ENCODE measurements at places on chromosomes 11 and 22.

DNA sequence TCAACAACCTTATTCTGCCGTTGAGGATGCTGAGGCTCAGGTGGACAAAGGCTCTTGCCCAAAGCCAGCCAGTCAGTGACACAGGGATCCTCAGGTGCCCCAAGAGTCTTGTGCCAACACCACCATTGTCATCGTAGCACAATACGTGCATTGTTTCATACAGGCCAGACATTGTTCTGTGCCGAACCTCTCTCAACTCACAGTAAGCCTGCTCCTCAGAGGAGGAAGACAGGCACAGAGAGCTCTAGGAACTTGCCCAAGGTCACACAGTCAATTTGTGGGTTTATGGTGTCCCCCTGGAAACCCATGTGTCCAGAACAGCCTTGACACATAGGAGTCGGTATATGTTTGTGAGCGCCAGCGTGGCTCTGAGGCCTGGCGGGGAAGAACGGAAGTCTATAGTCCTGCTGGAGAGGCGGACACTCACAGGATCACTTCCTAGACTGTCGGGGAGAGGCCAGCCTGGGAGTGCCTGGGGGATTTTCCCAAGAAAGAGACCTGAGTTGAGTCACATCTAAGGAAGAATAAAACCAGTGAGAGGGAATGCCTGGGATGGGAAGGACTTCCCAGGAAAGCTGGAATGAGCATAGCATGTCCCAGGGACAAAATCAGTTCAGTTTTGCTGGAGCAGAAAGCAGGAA is 20.2 kb downstream of the LIF start:
- no peak for DNase-seq

DNA sequence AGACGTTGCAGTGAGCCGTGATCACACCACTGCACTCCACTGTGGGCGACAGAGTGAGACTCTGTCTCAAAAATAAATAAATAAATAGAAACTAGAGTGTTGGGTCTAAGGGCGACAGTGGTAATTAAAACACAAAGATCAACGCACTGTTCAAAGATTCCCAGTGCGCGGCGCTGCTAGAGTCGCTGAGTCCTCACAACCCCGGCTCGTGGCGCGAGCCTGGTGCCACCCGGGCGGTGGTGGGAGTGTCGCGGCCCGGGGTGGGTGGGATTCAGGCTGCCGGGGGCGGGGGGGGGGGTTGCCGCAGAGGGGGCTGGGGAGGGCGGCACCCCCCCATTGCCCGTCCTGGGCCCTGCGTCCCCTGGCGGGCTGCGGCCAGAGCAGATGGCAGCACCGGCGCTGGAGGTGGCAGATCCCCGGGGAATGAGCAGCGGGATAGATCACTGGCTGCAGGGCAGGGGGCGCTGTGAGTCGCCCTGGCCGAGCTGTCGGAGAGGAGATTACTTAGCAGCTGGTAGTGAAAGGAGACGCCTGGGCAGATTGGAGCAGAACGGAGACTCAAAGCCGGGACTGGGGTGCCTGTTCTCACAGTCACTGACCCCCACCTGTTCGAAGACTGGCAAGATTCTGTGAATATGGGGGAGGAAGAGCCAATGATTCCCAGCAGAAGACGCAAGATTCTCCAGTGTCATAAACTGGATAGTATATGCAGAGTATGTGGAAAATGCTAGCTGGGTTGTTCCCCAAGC is 30.2 kb upstream of the APOBEC3A start:
- peak; percentile 89 for DNase-seq

GRCh38 chr11:120994091-120994859 is 29.6 kb upstream of the TBCEL start:
- DNase-seq: no peak

GRCh38 chr11:70074746-70075145 is 3.4 kb upstream of the ANO1 start:
- DNase-seq: peak; percentile 12

DNA sequence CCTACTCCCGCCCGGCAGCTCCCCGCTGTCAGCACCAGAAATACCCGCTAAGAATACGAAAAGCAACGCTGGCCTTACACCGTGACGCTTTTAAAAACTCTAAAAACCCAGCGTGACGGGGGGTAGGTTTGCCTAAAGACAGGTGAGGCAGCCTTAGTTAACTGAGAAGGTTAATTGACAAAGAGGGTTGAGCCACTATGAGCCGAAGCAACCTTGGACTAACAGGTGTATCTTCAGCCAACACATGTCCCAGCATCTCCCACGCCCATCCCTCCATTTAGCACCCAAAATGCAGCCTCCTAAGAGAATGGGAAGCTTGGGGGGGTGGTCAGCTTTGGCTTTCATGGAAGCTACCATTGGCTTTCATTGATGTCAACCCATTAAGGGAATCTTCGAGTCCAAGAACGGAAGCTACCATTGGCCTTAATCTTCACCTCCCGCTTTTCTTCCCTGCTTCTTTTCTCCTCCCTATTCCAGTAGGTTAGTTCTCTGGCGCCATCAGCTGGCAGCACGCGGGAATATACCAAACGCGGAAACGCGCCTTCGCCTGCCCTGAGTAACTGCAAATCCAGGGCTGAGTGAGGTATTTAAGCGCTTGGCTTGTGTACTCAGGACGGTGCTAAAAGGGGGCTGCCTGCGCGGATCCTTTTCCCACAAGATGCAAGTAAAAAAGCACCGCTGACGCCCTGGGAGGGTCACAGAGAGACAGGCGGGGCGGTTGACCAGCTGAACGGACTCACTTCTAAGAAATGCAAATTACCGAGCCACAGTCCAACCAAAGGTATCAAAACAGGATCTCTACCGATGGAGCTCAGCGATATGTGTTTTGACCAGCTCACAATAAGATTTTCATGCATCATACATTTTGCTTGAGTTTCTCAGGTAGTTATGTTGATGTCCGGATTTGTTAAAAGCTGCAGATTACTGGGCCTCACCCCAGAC is 38.5 kb upstream of the GLYATL1 start:
- peak; percentile 94 for DNase-seq

- DNase-seq: no peak
Measured at GRCh38 chr11:107370390-107370789, 87.2 kb downstream of the CWF19L2 start.

DNA sequence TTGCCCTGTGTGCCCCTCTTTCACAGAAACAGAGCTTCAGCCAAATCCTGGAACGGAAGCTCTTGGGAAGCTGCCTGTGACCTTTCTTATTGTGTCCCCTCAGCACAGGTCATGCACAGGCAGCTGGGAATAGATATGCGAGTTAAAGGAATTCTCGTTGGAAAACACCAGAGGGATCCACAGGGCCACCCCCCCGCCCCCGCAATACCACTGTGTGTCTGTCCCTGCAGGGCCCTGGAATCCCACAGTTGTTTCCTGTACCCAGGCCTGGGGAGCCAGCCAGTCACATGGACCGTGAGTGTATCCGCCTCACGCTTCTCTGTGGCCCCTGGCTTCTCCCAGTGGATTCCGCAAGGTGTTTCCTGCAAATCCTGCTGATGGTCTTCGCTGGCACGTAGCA is 29.0 kb downstream of the TIMP3 start:
- peak; percentile 38 for DNase-seq

- DNase-seq: no peak
Measured at GRCh38 chr11:72618803-72619202, 55.4 kb downstream of the PDE2A start.

- no peak for DNase-seq
Measured at GRCh38 chr11:88035271-88035670, 140.0 kb downstream of the RAB38 start.

GRCh38 chr11:73801136-73801535 is 13.5 kb downstream of the MRPL48 start:
- no peak for DNase-seq

GRCh38 chr22:39408807-39409206 is 9.2 kb downstream of the TAB1 start:
- DNase-seq: no peak

DNA sequence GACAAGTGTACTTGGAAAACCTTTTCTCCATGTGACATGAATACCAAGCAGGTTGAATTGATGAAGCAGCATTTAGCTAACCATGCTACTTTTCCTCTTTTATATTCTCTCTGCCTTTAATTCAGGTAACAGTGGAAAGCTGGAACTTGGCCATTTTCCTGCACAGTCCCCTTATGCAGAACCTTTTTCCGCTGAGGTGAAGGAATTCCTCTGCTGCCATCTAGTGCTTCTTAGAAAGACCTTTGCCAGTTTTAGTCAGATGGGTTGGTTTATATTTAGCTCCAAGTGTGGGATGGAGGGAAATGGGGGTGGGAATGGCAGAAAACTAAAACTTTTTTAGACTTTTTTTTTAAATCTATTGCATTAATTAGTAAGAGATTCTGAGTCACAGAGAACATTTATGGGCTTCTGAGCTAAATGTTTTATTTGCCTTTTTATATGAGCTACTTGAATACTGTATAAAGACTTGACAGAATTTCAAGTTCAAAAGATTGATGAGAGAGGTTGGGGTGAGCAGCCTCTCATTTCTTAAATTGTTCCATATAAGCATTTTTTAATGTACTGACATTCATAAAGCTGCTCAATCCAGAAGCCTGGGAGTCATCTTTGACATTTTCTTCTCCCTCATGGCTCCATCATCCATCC is 153.9 kb upstream of the ZC3H12C start:
- DNase-seq: no peak

GRCh38 chr22:39089928-39090327 is 7.1 kb upstream of the APOBEC3H start:
- DNase-seq: no peak

- no peak for DNase-seq
Measured at GRCh38 chr11:60314635-60315321, 12.3 kb upstream of the MS4A6E start.

DNA sequence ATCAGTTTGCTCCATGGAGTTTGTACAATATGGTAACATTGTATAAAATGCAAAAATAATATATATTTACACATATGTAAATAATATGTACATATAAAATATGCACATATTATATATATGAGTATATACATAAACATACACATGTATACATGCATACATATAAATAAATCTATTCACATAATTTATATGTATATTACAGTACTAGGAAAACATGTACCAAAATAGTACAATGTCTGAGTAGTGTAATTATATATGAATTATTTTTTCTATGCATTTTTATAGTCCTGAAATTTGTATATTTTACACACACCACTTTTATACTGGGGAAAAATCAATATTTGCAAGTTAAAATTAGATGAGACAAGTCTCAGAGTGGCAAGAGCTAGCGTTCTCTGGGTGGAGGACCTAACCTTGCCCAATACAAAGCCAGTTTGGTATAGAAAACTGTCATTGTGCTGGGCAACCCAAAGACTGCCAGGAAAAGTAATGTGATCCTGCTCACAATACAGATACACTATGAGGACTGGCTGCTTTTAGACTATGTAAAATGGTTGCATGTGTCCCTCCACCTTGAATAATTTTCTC is 889.4 kb downstream of the LRRC4C start:
- no peak for DNase-seq

DNA sequence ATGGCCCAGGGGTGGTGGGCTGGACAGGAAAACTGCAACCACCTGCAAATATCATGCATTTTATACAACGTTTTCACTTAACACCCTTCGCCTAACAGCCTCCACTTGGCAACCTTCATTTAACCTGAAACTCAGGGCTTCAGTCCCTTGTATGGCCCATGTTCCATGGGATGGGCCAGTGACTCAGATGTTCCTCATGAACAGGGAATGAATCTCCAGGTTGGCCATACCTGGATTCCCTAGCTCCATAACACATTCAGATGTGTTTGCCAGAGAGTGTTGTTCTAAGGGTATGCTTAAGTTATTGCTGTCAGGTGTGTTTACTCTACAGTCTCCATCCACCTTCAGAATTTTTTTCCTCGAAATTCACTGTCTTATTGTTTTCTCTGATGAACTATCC is 316.9 kb downstream of the JRKL start:
- no peak for DNase-seq

DNA sequence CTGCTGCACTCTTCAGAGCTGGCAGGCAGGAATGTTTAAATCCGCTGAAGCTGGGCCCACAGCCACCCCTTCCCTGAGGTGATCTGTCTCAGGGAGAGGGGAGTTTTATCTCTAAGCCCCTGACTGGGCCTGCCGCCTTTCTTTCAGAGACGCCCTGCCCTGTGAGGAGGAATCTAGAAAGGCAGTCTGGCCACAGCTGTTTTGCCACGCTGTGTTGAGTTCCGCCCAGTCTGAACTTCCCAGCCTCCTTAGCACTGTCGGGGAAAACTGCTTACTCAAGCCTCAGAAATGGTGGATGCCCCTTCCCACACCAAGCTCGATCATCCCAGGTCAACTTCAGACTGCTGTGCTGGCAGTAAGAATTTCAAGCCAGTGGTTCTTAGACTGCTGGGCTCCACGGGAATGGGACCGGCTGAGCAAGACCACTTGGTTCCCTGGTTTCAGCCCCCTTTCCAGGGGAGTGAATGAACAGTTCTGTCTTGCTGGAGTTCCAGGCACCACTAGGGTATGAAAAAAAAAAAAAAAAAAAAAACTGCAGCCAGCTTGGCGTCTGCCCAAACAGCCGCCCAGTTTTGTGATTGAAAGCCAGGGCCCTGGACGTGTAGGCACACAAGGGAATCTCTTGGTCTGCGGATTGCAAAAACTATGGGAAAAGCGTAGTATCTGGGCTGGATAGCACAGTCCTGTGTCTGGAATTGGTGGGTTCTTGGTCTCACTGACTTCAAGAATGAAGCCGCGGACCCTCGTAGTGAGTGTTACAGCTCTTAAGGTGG is 127.4 kb downstream of the SPON1 start:
- DNase-seq: no peak

DNA sequence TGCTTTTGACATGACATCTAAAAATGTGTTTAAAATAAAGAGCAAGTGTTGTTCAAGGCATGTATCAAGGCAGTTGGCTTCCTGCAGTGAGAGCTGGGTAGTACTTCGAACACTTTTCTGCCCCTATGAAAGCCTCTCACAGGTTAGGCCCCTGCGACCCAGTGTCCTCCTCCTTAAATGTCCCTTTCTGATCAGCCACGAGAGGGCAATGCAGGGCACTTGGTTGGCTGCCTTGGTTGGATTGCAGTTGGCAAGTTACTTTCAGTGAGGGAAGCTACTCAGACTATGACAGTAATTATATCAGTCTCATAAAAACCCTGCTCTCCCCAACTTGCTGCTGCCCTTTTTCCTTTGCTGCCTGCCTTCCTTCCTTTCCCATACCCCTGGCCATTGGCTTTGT is 743.8 kb downstream of the NTM start:
- peak; percentile 77 for DNase-seq

GRCh38 chr22:31604746-31605705 is 57.0 kb downstream of the PISD start:
- no peak for DNase-seq

- no peak for DNase-seq
Measured at GRCh38 chr11:97000481-97000880, 610.7 kb downstream of the JRKL start.

DNA sequence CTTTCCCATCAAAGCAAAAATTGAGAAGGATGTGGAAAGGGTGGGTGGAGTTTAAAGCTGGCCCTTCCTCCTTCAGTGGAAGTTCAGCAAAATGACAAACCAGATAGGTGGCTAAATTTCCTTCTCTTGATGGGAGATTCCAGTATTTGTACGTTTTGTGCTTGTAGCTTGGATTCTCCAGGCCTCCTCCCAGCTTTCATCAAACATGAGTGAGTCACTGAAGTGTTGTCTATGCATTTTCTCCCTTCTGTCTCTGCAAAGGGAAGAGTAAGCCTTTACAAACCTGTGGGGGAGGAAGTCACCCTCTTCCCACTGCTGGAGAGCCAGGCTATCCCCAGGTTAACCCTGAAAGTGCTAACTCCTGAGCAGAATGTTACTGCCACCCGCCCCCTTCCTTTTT is 6.4 kb downstream of the MARK2 start:
- DNase-seq: no peak

Data from H9 (cell line).